Activated T-cell treated with anti-CD3 and anti-CD28 coated beads for 48 hours (primary cell): ENCODE measurements at places on chromosomes 12 and 14.

- DNase-seq: no peak
These were observed 164.8 kb downstream of the ATP23 start for GRCh38 chr12:58106195-58106594.

GRCh38 chr12:57627501-57628279, 5.3 kb downstream of the B4GALNT1 start:
- DNase-seq: no peak

DNA sequence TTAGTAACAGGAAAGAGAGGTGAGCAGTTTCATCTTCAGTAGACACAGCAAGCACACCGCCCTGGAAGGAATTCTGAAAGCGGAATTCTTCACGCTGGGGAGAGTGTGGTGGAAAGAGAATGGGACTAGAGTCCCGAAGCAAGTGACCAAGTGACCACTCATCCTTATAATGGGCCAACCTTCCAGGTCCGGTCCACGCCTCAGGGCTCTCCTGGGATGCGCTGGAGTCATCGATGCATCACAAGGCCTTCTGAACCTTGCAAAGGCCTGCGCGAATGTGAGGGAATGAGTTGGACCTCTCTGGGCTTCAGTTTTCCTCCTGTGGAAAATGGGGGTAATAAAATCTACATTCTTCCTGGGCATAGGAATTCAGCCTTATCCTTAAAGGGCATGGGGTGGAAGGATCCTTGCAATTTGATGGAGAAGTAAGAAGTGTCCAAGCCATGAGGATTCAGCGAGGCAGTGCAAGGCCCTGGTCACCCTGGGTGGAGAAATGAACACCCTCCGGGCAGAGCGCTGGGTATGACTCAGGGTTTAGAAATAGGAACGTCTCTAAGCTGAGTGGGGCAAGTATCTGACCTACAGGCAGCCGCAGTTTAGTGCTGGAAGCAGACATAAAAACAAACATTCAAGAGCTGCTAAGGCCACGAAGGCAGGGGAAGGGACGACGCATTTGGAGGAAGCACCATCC, 97.7 kb downstream of the SETD3 start:
- no peak for DNase-seq

DNA sequence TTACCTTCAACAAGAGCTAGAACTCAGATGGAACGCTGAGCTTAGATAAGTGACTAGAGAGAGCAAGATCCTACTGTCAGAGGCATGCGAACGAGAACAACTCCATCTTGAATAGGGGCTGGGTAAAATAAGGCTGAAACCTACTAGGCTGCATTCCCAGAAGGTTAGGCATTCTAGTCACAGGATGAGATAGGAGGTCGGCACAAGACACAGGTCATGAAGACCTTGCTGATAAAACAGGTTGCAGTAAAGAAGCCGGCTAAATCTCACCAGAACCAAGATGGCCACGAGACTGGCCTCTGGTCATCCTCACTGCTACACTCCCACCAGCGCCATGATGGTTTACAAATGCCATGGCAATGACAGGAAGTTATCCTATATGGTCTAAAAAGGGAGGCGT, 59.6 kb upstream of the PLEKHG3 start:
- DNase-seq: no peak

DNA sequence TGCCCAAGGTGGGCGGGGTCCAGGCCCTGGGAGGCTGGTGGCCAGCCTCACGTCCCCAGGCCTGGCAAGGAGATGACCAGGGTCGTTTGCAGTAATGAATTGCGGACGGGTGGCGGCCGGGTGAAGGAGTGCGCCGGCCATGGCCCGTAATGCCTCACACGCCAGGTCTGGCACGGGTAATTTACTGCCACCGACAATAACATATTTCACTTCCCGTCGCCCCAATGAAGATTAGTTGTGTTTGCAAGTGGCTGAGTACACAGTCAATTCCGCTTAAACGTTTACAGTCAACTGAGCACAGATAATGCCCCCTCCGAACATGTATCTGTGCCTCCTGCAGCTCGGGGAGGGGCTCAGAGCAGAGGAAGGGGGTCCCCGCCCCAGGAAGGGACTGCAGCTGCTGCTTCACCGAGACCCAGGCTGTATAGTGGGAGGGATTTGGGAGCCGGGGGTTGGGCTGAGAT, 48.3 kb downstream of the MVK start:
- DNase-seq: no peak

DNA sequence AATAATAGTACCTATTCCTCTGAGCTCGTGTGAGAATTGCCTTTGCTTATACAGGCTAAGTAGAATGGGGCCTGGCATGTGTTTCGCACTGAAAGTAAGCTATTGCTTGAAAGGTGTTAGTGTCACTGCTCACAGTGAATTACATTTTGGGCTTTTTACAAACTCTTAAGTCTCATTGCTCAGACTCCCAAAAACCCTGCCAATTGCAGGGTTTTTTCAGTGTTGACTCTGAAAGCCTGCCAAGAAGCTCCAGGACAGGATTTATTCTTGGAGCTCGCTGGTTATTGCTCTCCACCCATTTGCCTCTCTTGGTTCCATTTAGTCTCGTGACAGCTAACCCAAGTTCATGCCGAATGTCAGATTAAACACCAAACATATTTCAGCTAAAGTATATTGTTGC, 39.8 kb downstream of the NOPCHAP1 start:
- DNase-seq: no peak
